ENCODE measurements at places on chromosomes 13 and 19.
A peak's percentile ranks its signal among the peaks of the same experiment; 100 is the strongest.

- no peak for DNase-seq
Measured at GRCh38 chr13:73109288-73109899, 50.6 kb downstream of the KLF5 start.

DNA sequence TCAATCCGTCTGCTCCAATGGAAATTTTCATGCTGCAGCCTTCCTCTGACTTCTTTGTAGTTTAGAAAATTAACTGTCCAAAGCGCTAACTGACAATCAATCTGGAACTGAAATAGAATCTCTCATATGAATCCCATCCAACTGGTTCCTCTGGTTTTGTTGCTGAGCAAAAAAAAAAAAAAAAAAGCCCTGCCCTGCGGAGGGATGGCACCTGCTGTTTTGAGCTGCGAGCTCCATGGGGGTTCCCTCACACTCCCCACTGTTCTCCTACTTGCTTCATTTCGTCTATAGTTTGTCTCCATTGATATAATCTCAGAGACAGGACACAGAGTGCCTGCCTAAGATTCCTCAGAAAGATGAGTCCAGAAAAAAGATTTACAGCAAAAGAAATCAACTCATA is 33.4 kb downstream of the FAAP24 start:
- no peak for DNase-seq

GRCh38 chr13:34748073-34748472 is 194.0 kb upstream of the NBEA start:
- peak; percentile 99 for DNase-seq

- DNase-seq = peak; percentile 26
Measured at GRCh38 chr19:58563034-58563573, 4.7 kb upstream of the UBE2M start.

GRCh38 chr19:17686023-17686521 is 2.1 kb downstream of the UNC13A start:
- peak; percentile 20 for DNase-seq

DNA sequence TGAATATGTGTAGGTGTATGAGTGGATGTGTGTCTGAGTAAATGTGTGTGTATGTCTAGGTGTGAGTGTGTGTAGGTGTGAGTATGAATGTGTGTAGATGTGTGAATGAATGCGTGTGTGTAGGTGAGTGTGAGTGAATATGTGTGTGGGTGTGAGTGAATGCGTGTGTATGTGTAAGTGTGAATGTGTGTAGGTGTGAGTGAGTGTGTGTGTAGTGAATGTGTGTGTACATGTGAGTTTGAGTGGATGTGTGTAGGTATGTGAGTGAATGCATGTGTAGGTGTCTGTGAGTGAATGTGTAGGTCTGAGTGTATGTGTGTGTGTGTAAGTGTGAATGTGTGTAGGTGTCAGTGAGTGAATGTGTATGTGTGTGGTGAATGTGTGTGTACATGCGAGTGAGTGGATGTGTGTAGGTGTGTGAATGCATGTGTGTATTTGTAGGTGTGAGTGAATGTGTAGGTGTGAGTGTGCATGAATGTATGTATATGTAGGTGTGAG is 201.0 kb upstream of the ZNF536 start:
- DNase-seq = no peak

DNA sequence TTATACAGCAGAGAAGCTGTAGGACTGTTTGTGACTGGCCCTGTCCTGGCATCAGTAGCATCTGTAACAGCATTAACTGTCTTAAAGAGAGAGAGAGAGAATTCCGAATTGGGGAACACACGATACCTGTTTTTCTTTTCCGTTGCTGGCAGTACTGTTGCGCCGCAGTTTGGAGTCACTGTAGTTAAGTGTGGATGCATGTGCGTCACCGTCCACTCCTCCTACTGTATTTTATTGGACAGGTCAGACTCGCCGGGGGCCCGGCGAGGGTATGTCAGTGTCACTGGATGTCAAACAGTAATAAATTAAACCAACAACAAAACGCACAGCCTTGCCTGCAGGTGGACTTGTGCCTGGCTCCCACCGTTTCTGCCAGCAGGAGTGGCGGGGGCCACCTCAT is 27.3 kb upstream of the LDLR start:
- no peak for DNase-seq

Data from fibroblast of pulmonary artery (primary cell).